ENCODE measurements at places on chromosomes 7 and 10.

- DNase-seq, result no peak
Measured at GRCh38 chr10:76358743-76359395, 927.4 kb downstream of the LRMDA start.

GRCh38 chr7:150444674-150445365 lies 5.6 kb upstream of the GIMAP8 start:
- DNase-seq, result no peak

- DNase-seq, result no peak
Measured at GRCh38 chr10:45580371-45581215, 92.0 kb downstream of the ZFAND4 start.

DNA sequence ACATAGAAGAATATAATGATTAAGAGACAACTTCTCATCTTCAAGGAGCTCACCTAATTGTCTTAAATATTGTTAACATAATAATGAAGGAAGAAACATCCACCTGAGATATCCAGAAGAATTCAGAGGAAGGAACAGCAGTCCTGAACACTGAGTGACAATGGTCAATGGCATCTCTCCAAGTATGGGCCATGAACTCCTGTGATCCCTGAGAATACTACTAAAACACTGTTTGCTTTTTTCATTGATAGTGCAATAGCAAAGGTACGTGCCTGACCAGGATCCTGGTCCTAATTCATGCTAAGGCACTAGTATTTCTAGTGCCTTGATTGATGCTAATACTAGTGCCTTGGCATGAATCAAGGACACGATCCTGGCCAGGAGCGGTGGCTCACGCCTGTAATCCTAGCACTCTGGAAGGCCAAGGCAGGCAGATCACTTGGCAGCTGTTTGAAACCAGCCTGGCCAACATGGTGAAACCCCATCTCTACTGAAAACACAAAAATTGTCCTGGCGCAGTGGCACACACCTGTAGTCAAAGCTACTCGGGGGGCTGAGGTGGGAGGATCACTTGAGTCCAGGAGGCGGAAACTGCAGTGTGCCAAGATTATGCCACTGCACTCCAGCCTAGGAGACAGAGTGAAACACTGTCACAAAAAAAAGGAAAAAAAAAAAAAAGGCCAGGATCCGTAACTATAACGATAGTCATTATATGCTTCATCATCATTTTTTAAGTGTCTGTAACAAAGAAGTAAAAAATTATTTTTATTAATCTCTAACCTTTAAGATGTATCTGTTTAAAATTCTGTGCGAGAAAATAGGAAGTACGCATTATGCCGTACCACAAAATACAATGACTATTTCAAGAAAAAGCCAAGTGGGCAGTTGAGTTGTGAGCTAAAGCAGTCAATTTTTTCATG lies 49.1 kb downstream of the SRPK2 start:
- no peak for DNase-seq

- peak; percentile 84 for DNase-seq
Measured at GRCh38 chr7:13017333-13017857, 330.0 kb downstream of the ARL4A start.

- no peak for DNase-seq
Measured at GRCh38 chr10:58350619-58351323, 16.0 kb downstream of the UBE2D1 start.

- no peak for DNase-seq
Measured at GRCh38 chr7:97107192-97107800, 10.2 kb upstream of the SDHAF3 start.

DNA sequence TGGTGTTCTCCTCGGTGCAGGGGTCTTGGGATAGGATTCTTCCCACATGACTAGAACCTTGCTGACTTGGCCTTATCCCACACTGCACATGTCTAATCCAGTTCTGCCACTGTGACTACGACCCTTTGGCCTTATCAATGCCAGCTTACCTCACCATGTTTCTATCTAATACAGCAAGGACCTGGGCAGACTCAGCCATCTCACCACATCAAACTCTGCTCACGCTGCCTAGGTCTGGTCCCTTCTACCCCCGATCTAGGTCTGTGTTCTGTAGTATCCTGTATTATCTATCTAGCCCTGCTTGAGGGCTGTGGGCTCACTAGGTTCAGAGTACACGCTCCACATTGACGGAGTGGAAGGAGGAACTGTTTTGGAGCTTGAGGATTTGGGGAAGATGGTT lies 282.4 kb downstream of the HPSE2 start:
- no peak for DNase-seq

DNA sequence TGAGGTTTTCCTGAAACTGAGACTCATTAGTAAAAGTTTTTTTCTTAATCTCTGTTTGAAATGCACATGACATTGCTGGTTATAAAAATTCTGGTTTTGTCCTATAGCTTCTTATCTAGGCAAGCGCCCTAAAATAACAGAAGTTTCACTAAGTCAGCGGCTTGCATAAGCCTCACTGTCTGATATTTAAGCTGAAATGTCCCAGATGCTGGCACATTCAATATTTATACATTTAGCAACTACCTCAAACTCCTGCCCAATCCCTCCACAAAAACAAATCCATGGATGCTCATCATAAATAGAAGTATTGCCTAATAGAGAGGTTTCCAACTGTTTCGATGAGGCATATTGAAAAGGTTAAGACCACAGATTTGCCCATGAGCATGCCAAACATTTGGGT lies 83.1 kb upstream of the EGR2 start:
- no peak for DNase-seq

DNA sequence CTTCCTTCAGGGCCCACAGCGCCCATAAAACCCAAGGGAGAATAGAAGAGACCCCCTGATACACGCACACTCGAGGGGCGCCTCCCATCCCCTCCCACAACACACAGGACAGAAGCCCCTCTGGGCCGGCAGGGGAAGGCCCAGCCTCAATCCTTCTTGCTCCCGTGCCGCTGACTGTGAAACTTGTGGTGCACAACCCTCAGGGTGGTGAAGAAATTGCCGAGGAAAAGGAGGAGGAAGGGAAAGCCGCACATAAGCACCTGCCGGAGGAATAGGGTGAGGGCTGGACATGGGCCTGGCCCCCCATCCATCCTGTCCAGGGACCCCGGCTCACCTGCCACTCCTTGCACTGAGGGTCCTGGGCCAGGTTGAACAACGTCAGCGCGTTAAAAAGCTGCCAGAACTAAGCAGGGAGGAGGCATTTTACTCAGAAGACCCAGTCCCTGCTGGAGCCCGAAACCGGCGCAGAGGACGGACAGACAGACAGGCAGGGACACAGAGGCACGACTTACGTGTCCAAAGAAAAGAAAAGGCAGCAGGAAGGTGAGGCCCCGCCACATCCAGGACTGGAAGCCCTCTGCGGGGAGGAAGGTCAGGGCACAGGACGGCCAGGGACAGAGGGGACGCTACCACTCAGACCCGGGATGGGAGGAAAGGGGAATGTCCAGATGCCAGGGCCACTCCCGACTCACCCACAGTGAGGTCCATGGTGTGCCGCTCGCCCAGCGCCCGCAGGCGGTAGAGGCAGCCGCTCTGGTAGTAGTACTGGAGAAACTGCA lies 7.2 kb downstream of the TMEM120A start:
- DNase-seq, result no peak

DNA sequence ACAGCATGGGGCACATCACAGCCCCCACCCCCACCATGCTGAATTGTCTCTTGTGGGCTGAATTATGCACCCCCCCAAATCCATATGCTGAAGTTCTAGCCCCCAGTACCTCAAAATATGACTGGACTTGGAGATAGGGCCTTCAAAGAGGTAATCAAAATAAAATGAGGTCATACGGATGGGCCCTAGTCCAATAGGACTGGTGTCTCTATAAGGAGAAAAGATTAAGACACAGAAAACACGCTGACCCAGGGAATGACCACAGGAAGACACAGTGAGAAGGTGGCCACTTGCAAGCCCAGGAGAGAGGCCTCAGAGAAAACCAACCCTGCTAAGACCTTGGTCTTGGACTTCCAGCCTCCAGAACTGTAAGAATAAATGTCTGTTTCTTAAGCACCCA lies 106.4 kb upstream of the ARID5B start:
- DNase-seq, result no peak

- no peak for DNase-seq
Measured at GRCh38 chr7:106332201-106332600, 47.4 kb upstream of the NAMPT start.

DNA sequence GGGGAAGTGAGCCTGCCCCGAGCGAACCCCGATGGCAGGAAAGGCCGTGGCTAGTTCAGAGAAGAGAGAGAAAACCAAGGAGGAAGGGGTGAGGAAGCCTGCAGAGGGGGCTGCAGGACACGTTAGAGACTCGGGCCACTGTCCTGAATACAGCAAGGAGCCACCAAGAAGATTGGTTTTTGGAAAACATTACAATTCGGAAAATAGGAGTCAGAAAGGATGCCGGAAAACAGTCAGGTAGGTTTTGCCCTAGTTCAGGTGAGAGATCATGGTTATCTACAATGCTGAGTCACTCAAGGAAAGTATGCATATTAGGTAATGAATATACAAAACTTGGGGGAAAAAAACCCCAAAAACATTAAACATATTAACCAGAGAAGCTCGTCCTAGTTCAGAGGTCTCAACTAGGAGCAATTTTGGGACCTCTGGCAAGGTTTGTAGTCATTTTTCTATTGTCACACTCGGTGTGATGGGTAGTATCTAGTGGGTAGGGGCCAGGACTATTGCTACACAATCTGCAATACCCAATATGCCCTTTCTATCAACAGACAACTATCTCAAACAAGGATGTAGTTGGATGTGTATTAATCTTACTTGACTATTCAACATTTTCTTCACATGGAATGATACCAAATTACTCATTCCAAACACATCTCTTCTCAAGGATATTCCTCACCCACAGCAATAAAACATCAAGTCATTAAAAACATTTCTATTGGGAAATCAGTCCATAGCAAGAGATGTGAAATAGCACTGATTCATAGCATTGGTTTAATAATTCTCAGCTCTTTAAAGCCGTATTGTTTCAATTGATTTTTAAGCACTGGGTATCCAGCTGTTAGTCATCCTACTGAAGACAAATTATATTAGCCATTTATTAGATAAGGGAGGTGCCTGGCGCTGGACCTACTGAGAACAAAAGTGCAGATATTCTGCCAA lies 74.4 kb upstream of the RSU1 start:
- DNase-seq, result peak; percentile 53
